ENCODE measurements at places on chromosomes 3 and 15.

GRCh38 chr15:60418096-60418495 is 20.3 kb upstream of the ANXA2 start:
- no peak for DNase-seq

- DNase-seq: no peak
Observed at GRCh38 chr3:64467255-64467944, 220.4 kb downstream of the ADAMTS9 start.

GRCh38 chr3:114332342-114333179 is 38.7 kb downstream of the TIGIT start:
- no peak for DNase-seq

DNA sequence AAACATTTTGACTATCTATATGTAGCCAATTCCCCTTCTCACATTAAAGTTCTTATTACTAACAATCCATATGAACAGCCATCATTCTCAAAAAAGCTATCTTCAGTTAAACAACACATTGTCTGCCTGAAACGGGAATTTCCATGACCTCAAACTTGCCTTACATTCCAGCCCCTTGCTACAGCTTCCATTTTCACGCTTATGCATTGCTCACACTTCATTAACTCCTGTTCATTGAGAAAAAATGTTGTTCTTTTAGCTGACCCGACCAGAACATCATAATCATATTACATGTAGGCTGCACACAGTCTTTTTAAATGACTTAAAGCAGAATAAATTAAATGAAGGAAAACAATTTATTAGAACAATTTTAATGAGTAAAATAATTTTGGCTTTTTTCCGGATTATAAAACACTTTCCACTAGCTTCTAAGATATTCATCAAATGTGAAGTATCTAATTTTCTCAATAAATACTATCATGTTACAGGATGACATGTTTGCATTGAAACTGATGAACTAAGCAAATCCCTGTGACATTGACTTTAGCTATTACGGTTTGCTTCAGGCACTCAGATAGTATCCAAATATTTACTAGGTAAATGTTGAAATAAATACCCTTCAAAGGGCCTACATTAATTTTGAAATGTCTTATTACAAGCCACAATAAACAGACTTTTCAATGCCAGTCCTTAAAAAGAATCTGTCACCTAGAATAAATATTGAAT is 49.9 kb downstream of the P3H2 start:
- peak; percentile 85 for DNase-seq

DNA sequence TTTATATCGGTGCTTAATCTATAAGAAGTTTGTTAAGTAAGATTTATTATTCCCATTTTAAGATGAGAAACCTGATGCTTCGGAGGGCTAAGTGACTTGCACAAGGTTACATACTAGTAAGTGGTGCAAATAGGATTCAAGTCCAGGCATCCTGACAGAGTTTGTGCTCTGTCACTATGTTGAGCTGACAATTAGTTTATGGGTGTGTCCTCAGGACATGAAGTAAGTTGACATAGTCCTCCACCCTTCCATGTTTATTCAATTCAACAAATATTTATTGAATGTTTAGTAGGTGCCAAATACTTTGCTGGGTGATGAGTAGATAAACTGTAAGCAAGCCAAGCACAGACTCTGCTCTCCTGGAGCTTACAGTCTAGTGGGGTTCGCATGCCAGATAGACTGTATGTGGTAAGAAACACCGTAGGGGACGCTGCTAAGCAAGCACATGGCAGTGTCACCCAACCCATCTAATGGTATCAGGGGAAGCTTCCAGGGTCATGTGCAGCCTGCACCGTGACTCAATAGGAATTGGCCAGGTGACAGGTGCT is 342.7 kb upstream of the SATB1 start:
- DNase-seq: no peak

GRCh38 chr3:12758025-12758781 is 856 bp downstream of the TMEM40 start:
- peak; percentile 47 for DNase-seq

DNA sequence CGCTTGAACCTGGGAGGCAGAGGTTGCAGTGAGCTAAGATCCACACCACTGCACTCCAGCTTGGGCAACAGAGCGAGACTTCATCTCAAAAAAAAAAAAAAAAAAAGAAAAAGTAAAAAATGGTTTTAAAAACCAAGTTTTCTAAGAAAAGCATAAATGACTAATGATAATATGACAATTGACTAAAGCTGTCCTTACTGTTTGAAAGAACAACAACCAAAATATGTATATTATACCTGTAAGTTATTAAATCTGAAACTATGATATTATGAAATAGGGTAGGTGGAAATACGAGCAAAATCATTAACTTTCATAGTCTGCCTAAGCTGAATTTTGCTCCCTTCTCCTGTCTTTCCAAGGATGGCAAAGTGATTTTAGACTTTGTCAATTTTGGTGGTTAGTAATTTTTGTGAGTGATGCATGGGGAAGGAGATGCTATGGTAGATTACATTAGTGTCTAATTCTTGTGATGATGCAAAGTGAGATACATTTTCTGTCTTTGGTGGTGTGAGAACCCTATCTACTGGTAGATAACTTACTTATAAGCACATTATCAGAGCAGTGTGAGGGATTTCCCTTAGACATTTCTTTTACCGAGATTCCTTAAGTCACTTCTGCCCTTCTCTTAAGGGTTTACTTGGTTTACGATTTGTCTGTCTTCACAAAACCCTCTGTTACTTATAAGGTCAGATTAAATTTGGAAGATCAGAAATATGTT is 10.6 kb upstream of the CHD2 start:
- DNase-seq: no peak

- DNase-seq: peak; percentile 34
Observed at GRCh38 chr15:79028411-79028964, 62.1 kb downstream of the RASGRF1 start.

DNA sequence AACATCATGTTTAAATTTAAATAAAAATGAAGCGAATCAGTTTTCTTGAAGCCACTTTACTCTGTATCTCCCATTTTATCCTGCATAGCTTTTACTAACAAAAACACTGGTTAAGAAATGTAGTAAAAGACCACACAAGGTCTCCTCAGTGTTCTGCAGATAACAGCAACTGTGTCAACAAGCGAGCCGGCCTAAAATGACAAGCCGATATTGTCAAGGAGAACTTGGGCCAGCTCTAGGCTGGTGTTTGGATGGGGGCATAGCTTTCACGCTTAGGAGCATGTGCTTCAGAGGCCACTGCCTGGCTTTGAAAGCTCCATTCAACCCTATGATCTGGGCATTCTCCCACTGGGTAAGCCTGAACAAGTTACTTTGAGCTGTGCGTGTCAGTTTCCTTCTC is 38.1 kb downstream of the MFSD1 start:
- no peak for DNase-seq

Data from fibroblast of skin of right biceps (primary cell).